ENCODE measurements at places on chromosomes 16 and 17. TPM values are rescaled to one million over a fixed set of nuclear protein-coding genes. Genes with fewer than 3 reads are reported as not detected.

The CCL5 gene
- not detected for total RNA-seq

The CLTC gene
- total RNA-seq, result 272 TPM

The SHBG gene
- 0.83 TPM for total RNA-seq

The ZNF469 gene
- total RNA-seq, result 6.3 TPM

The USP32 gene
- total RNA-seq, result 25.6 TPM
